Osteocyte (in vitro differentiated cells): ENCODE measurements at places on chromosomes 16 and 17. TPM values are rescaled to one million over a fixed set of nuclear protein-coding genes. Genes with fewer than 3 reads are reported as not detected.

- peaks cover 13% of the 10 kb centered on the region for H3K4me1 ChIP-seq
- no peak overlapping the region for H3K27ac ChIP-seq
- H3K36me3 ChIP-seq: peaks cover 9% of the 10 kb centered on the region
- no peak overlapping the region for H3K4me3 ChIP-seq
Measured at GRCh38 chr16:24758373-24758772, 28.9 kb downstream of the TNRC6A start.

GRCh38 chr16:19145010-19145409, 23.0 kb upstream of the SYT17 start:
- peaks cover 8% of the 10 kb centered on the region for H3K4me1 ChIP-seq
- DNase-seq: no peak
- H3K36me3 ChIP-seq: no peaks in the 10 kb centered on the region
- peaks cover 33% of the 10 kb centered on the region for H3K27me3 ChIP-seq
- H3K27ac ChIP-seq: no peak overlapping the region

DNA sequence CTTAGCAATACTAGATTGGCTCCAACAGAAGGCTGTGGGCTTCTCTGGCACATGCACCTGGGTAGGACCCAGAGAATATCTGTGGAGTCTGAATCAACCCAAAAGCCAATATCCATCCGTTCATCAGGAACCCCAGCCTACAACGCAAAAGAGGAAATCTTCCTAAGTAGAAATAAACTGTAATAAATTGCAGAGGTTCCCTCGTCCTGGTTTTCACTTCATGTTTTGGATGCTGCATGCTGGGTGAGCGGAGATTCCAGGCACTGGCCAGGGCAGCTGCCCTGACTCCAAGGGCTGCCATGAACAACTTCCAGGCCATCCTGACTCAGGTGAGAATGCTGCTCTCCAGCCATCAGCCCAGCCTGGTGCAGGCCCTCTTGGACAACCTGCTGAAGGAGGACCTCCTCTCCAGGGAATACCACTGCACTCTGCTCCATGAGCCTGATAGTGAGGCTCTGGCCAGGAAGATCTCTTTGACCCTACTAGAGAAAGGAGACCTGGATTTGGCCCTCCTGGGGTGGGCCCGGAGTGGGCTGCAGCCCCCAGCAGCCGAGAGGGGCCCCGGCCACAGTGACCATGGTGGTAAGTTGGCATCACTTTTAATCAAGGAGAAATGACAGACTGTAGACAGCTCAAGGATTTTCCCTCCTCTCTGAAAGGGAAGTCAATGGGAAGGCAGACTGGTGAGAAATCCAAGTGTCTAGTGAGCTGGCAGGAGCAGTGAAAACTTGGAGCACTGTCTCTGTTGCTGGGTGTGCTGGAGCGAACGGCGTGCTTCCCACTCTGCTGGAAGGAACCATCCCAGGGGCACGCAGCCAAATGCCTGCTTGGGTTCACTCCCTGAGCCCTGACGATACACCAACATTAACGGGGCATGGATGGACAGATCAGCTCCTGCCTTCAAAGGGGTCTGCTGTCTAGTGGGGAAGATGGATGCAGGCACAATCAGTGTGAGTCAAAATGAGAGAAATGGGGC, 10.7 kb upstream of the CIITA start:
- H3K36me3 ChIP-seq: no peaks in the 10 kb centered on the region
- peaks cover 5% of the 10 kb centered on the region for H3K27me3 ChIP-seq
- DNase-seq: no peak
- no peak overlapping the region for H3K4me3 ChIP-seq

DNA sequence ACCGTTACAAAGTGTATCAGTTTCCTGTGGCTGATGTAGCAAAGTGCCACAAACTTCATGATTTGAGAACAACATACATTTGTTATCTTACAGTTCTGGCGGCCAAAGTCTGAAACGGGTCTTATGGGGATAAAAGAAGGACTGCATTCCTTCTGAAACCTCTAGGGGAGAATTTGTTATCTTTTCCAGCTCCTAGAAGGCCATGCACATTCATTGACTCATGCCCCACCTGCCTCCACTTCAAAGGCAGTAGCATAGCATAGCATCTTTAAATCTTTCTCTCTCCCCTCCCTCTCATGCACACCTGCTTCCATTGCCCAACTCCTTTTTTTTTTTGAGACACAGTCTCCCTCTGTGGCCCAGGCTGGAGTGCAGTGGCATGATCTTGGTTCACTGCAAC, 190.7 kb upstream of the DYNLRB2 start:
- no peaks in the 10 kb centered on the region for H3K36me3 ChIP-seq
- peaks cover 21% of the 10 kb centered on the region for H3K4me1 ChIP-seq
- no peaks in the 10 kb centered on the region for H3K27me3 ChIP-seq
- H3K27ac ChIP-seq: no peak overlapping the region
- no peak overlapping the region for H3K4me3 ChIP-seq

GNGT2 gene
- not detected in 2 replicates for total RNA-seq

LRRC45 gene
- 9.4 and 9.8 TPM in 2 replicates for total RNA-seq

DNA sequence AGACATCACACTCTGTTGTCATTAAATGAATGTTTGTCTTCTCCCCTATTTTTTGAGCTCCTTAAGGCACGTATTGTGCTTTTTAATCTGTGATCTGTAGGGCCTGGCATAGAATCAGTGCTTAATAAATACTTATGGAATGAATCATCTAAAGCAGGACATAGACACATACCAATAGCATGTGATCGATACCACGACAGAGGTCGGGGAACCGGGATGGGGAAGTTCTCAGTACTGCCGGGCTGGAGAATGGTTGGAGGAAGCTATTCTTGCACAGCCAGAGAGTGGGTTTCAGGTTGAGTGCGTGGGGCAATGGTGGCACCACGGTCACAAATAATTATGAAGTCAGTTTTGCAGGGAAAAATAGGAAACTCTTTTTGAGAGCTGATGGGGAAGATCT, 26.8 kb downstream of the NLRP1 start:
- DNase-seq: peak; percentile 64
- H3K27ac ChIP-seq: no peak overlapping the region
- peaks cover 6% of the 10 kb centered on the region for H3K4me1 ChIP-seq
- no peaks in the 10 kb centered on the region for H3K36me3 ChIP-seq
